SW 1271 (cell line): ENCODE measurements at places on chromosomes 4 and X.

DNA sequence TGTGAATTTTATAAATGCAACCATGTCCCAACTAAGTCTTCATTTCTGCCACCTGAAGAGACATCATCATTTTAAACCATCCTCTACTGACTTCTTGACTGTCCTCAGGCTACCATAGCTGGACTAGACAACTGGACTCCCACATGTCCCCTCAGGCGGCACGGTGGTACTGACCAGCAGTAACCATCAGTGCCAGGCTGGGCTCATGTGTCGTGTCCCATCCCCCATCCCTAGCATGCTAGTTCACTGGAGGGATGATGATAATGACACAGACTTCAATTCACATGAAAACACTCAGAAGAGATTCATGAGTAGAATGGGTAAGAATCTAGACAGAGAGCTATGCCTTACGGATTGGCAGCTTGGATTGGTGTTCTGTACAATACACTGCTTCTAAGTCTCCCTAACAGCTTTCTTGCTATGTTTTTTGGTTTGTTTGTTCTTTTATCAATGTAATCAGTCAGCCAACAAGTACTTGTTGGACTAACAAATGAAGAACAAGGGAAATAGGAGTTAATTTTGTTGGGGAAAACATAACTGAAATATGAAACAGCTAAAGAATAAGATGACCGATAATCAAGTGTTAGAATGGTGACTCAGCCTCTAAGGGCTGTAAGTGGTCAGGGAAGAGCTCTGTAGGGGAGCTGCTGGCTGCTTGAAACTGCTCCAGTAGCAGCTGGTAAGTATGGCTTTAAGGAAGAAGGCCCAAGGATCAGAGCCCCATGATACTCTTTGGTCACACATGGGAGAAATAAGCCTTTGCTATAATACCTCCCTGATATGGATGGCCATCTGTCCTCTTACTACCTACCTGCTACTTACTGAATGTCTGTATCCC is 10.3 kb downstream of the ZDHHC9 start:
- DNase-seq, result no peak

- DNase-seq, result no peak
Measured at GRCh38 chr4:95515589-95515988, 33.2 kb downstream of the UNC5C start.

DNA sequence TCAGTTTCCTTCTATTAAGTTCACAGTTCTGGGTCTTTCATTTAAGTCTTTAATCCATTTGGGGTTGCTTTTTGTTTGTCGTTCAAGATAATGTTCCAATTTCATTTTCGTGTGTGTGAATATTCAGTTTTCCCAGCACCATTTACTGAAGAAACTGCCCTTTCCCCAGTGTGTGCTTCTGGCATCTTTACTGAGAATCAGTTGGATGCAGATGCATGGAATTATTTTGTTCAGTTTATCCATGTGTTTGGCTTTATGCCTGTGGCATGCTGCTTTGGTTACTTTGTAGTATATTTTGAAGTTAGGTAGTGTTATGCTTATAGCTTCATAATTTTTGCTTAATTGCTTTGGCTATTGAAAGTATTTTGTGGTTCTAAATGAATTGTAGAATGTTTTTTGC is 163.8 kb upstream of the HDX start:
- DNase-seq, result no peak

DNA sequence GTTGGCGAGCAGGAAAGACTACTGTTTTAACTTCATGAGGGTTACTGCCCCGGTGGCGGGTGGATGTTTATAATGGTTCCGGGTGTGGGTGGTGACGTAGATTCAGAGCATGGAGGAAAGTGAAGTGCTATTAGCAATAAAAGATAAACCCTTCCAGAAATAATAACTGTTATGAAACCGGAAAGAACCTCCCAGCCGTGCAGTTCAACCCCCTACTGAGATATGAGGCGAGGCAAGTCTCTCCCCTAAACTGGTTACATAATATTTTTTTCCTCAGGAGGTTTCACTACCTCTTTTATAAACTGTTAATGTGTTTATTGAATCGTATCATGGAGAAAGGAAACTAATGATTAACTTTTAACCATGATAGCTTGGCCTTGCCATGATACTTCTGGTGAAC is 33.9 kb upstream of the STIM2 start:
- no peak for DNase-seq

DNA sequence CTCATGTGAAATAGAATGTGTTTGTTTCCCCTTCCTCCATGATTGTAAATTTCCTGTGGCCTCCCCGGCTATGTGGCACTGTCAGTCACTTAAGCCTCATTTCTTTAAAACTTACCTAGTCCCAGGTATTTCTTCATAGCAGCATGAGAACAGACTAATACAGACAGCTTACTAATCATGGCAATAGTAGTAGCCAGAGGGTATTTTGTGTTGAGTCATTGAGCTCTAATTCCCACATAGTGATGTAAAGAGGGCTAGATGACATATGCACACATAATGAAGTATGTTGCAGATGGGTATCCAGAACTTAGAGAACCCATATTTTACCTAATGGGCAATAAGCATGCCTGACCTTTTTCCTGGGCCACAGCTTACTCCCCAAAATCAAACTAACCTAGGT is 1197.2 kb downstream of the PCDH7 start:
- DNase-seq, result no peak

DNA sequence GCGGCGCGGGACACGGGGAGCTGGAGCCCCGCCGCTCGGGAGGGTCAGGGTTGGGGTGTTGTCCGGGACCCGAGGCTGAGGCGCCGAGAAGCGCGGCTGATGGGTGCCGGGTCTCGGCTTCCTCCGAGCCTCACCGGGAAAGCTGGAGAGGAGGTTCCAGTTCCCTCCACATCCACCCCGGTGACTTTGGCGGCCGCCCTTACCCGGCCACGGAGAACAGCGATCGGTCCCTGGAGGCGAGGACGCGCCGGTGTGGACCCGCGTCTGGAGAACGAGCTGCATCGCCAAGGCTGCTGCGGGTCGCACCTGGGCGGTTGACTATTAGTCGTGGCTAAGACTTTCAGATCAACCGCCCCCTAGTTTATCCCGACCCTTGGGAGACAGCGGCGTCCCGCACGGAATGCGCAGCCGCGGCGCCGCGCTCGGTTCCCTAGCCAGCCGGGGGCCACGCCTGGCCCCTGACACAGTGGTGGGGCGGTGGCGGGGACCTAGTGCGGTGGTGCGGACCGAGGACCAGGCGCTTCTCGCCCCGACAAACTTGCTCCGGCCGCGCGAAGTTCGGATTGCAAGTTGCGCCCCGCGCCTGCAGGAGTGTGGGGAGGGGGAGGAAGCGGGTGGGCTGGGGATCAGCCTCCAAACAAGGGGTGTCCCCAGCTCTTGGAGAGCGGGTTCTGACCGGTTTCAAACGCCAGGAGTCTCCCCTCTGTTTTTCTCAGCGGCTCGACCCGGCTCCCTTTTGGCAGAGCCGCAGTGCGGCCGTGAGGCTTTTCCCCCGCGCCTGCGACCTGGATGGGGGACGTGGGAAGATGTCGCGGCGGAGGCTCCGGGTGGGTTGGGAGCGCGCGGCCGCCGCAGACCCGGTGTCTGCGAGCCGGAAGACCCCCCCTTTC is 568 bp downstream of the FHDC1 start:
- DNase-seq, result peak; percentile 3

GRCh38 chrX:54182864-54183613 is at the start of gene FAM120C:
TSS of gene FAM120C (minus strand) at chrX:54183254. CDS start at chrX:54183198, 56 bp downstream.
- peak; percentile 9 for DNase-seq

- DNase-seq, result no peak
Measured at GRCh38 chr4:52822972-52823701, 39.0 kb upstream of the RASL11B start.

- no peak for DNase-seq
Measured at GRCh38 chr4:37998226-37998625, 38.0 kb downstream of the PTTG2 start.

- DNase-seq, result no peak
Measured at GRCh38 chr4:61619528-61619927, 419.4 kb downstream of the ADGRL3 start.

GRCh38 chrX:109716431-109717028 is 16.5 kb downstream of the ACSL4 start:
- no peak for DNase-seq

GRCh38 chrX:139423186-139423585 is 107.4 kb upstream of the F9 start:
- no peak for DNase-seq

GRCh38 chr4:89069481-89069880 is 12.5 kb upstream of the FAM13A start:
- no peak for DNase-seq

DNA sequence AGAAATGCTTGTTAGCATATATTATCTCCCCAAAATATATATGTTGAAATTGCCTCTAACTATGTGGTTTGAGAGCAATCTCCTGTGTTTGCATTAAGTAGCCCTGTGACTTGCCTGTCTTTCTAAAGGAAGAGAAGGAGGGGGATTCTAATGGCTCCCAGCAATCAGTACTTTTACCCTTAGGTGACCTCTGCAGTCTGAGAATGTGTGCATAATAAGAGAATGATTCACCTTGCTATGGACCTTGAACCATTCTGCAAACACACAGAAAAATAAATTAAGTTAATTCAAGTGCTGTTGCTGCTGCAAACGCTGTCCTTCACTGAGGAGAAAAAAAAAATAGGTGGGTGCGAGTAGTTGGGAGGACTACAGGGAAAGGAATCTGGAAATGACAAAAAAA is 322.2 kb downstream of the IQCM start:
- no peak for DNase-seq
